ENCODE measurements at places on chromosomes 7 and 10.

GRCh38 chr7:15977663-15978062, 291.2 kb upstream of the MEOX2 start:
- DNase-seq = no peak

DNA sequence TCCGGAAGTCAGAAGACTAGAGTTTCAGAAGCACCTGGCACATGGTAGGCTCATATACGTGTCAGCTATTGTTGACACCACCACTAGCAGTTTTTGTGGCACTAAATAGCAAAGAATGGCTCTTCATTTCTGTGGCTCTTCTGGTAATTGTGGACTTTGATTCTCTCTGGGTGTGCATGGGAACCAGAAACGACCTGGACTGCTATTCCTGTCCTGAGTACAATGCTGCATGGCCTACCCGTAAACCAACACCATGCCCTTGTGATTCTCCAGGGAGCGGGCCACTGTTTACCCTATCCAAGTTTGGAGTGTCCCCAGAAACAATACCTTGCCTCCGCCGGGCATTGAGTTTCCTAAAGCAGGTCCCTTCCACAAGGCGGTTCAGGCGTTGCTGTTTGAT, 162.9 kb upstream of the AOAH start:
- no peak for DNase-seq

DNA sequence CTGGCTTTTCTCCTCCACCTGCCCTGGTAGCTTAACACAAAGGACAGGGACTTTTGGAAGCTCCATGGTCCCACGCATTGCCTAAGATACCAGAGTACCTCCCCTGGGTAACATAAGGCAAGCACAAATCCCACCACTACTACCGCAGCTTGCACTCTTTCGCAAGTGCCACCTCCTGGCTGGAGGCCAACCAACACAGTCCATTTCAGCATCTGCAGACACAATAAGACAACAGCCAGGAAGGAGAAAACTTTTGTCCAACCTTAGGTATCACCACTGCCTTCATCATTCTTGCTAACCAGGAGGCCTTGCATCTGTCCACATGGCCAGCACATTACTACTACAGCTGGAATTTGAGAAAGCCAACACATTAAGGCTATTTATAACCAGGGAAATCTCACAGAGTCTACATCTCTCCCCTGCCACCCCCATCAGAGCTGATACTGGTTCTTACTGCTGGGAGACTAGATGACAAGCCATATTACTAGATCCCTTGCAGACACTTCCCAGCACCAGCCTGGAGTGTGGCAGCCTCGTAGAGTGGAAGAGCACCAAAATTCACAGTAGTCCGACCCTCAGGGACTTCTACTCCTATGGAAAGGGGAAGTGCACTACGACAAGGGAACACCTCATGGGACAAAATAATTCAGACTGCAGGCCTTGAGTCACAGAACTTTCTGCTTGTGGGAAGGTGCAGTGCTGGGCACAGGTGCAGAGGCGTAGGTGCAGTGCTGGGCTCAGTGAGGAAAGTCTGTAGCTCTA, 39.8 kb upstream of the CDK13 start:
- DNase-seq = no peak

DNA sequence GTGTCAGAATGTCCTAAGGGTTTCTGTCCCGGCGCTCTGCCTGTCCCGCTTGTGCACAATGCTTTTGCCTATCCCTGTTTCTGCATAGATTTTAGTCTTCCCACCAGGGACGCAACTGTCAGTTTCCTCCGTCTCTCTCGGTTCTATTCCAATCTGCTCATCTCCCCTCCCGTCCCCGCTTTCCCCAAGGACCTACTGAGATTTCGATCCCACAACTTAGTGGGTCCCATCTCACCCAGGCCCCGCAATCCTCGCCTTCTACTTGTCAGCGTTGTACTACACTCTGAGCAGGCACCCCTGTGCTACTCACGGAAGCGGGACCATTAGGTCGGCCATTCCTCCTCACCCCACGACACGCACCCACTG, 519 bp upstream of the ZNF655 start:
- no peak for DNase-seq

- no peak for DNase-seq
These were observed 88.7 kb downstream of the UBE2H start for GRCh38 chr7:129864042-129864441.

DNA sequence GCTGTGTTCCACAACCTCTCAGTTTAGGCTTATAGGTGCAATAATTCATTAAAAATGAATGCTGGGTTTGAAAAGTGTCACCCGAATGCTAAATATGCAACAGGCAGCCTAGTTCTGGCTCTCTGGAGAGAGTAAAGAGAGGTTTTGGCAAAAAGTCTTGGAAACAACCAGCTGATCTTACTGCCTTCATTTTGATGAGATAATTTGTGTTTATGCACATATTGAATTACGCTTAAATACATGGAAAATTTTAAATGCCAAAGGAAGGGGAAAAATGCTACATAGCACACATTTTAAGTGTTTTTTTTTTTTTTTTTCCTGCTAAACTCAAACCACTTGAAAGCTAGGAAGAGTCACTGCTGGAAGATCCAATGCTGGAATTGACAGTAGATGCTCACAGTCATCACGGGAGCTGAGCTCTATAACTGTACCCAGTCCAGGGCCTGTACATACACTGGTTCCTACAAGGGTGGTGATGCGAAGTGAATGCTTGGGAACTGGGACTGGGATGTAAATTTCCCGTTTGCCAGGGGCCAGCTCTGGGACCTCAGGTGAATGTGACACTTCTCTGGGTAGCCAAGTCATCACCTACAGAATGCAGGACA, 151.5 kb downstream of the PFKFB3 start:
- DNase-seq = no peak

GRCh38 chr7:157699357-157700013, 362.7 kb downstream of the DNAJB6 start:
- no peak for DNase-seq

DNA sequence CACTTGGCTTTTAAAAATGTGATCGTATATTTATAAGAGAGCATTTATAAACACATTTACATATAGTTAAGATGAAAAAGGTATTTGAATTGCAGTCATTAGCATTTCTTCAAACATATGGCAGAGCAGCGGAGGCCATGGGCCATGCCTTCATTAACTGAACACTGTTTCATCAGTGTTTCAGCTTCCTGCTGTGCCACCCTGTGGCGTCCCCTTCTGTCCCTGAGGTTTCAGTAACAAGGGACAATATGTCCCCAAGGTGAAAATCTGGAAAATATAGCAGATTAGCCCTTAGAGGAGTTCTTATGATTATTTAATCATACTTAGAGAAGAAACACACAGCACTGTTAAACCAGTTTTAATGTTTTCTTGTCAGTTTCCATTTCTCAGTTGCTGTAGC, 577.8 kb downstream of the ETV1 start:
- peak; percentile 11 for DNase-seq

DNA sequence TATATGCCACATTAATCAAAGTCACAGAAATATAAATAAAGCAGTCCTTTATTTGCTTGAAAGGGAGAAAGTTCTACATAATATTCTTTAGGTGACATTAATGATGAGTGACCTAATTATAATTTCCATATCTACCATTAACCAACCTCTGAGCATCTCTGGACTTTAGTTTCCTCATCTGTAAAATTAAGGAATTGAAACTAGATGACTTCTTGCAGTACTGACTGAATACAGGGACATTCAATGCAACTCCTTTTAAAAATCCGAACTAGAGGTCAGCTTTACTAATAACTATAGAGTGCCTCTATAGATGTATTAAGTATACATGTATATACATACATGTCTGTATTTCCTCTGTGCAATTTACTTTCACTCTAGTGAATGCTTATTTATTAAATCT, 3.9 kb downstream of the FMC1 start:
- DNase-seq = no peak

GRCh38 chr7:1951159-1951536, 281.1 kb downstream of the ELFN1 start:
- DNase-seq = no peak

- no peak for DNase-seq
These were observed 58.6 kb downstream of the ZMIZ1 start for GRCh38 chr10:79127151-79127961.

GRCh38 chr7:111438369-111439289, 123.7 kb downstream of the IMMP2L start:
- DNase-seq = no peak

GRCh38 chr10:102872163-102872562, 2.9 kb downstream of the AS3MT start:
- no peak for DNase-seq

- DNase-seq = no peak
These were observed 707 bp upstream of the C1GALT1 start for GRCh38 chr7:7181519-7182155.

- DNase-seq = no peak
These were observed 330.2 kb downstream of the BICC1 start for GRCh38 chr10:58842860-58843376.

Measured in cerebellar nuclear complex (tissue), 1 donor.